ENCODE measurements at places on chromosomes 13 and 19.

GRCh38 chr19:2492870-2493269 is 16.9 kb downstream of the GADD45B start:
- DNase-seq = no peak

DNA sequence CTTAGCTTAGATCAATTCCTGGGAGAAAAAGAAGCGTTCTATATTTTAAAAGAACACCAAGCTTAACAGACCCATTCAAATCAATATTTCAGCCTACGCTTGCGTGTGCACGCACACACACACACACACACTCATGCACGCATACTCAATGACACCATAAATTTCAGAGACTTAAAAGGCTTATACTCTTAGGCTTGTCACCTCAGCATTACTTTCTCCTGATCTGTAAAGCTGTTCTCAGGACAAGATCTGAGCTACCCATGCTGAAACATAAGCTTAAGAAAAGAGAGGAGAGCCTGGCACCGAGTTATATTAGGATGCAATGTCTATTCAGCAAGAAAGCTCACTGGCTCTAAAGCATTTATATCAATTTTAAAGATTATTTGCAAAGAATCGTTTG is 368.5 kb downstream of the FGF14 start:
- DNase-seq = no peak

- DNase-seq = no peak
Observed at GRCh38 chr13:19957320-19958154, 990 bp upstream of the ZMYM2 start.

GRCh38 chr19:6068711-6069110 is 41.6 kb downstream of the RFX2 start:
- no peak for DNase-seq

DNA sequence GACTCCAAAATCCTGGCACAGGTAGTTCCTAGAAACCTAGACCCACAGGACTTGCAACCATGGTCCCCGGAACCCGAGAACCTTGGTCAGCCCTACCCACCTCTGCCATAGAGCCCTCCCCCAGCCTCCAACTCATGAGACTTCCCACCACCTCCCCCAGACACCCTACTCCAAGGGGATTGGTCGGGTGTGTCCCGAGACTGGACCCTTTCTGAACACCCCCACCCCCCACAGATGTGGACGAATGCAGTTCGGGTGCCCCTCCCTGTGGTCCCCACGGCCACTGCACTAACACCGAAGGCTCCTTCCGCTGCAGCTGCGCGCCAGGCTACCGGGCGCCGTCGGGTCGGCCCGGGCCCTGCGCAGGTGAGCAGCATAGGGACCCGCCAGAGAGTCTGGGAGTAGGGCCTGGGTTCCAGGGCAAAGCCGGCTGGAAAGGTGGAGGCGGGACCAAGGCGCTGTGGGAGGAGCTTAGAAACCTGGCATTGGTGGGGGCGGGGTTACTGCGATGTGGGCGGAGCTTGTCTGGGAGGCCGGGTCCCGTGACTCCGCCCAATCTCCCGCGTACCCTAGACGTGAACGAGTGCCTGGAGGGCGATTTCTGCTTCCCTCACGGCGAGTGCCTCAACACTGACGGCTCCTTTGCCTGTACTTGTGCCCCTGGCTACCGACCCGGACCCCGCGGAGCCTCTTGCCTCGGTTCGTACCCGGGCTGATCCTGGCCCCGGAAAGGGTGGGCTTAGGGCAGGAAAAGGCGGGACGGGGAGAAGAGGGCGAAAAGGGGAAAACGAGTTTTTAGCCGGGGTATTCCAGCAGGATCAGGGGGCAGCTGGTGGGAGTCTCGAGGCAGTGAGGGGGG is 11.9 kb downstream of the LTBP4 start:
- DNase-seq = no peak

GRCh38 chr19:2207991-2208860 is 27.9 kb downstream of the PLEKHJ1 start:
- DNase-seq = no peak

- no peak for DNase-seq
Observed at GRCh38 chr13:104634016-104634415, 1567.8 kb upstream of the SLC10A2 start.

GRCh38 chr13:61030445-61030844 is 385.2 kb downstream of the PCDH20 start:
- DNase-seq = no peak

DNA sequence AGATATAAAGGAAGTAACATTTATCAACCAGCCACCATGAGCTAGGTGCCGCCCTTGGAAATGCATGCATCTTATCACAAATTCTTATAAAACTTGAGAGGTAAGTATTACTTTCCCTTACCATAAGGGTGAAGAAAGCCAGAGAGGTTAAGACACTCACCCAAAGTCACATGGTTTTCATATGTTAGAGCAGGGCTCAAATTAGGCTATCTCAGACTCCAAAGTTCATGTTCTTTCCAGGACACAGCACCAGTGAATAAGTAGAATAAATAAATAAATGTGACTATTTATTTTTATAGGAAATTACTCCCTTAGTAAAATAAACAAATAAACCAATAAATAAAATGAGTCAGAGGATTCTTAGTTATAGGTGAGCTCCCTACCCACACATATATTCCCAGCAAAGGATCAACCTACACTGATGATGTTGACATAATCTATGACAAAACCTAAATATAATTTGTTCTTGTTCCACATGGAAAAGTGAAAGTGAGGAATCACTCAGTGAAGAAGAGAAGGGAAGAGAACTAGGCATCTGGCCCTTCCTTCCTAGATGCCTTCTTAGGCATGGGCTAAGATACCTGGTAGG is 27.2 kb downstream of the SPRY2 start:
- DNase-seq = no peak

- no peak for DNase-seq
Observed at GRCh38 chr19:9058905-9059667, 27.8 kb upstream of the OR1M1 start.

- no peak for DNase-seq
Observed at GRCh38 chr13:29422015-29422414, 173.5 kb downstream of the SLC7A1 start.

- no peak for DNase-seq
Observed at GRCh38 chr19:6693681-6694080, 23.7 kb upstream of the TNFSF14 start.

DNA sequence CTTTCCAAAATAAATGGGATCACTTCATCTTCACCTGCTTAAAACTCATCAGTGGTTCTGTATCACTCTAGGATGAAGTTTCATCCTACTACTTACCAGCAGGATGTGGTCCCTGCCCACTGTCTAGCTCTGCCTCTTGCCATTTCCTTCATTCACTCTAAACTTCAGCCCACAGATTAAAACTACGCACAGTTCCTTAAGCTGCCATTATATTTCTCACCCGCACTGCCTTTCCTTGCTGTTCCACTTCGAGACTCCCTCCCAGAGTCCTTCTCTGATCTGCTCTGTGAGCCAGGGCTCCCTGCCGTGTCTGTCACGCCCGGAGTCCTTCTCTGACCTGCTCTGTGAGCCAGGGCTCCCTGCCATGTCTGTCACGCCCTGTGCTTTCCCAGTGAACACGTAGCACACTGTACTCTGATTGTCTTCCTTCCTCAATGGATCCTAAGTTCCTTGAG is 52.0 kb upstream of the NPAS1 start:
- DNase-seq = no peak

GRCh38 chr13:52808842-52809219 is 39.6 kb downstream of the PCDH8 start:
- DNase-seq = no peak

GRCh38 chr19:1085676-1086442 is 9.3 kb downstream of the POLR2E start:
- no peak for DNase-seq

DNA sequence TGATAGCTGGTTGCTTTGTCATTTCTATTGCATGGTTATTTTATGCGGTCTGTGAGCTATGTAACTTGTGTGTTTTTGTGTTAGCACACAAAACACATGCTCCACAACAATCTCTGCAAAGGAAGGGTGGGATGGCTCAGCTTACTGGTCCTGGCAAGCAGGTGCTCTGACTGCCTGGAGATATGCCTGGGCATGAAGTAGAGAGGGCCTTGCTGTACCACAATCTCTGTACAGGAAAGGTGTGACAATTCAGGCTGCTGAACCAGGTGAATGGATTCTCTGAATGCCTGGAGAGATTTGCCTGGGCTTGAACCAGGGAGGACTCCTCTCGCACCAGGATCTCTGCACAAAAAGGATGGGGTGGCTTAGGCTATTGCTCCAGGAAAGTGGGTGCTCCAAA is 69.5 kb downstream of the STOML3 start:
- DNase-seq = no peak

- no peak for DNase-seq
Observed at GRCh38 chr13:106505732-106506131, 29.7 kb downstream of the EFNB2 start.

- DNase-seq = no peak
Observed at GRCh38 chr13:51614350-51614786, 30.1 kb downstream of the WDFY2 start.

- no peak for DNase-seq
Observed at GRCh38 chr19:1455002-1455335, 5.0 kb downstream of the APC2 start.

DNA sequence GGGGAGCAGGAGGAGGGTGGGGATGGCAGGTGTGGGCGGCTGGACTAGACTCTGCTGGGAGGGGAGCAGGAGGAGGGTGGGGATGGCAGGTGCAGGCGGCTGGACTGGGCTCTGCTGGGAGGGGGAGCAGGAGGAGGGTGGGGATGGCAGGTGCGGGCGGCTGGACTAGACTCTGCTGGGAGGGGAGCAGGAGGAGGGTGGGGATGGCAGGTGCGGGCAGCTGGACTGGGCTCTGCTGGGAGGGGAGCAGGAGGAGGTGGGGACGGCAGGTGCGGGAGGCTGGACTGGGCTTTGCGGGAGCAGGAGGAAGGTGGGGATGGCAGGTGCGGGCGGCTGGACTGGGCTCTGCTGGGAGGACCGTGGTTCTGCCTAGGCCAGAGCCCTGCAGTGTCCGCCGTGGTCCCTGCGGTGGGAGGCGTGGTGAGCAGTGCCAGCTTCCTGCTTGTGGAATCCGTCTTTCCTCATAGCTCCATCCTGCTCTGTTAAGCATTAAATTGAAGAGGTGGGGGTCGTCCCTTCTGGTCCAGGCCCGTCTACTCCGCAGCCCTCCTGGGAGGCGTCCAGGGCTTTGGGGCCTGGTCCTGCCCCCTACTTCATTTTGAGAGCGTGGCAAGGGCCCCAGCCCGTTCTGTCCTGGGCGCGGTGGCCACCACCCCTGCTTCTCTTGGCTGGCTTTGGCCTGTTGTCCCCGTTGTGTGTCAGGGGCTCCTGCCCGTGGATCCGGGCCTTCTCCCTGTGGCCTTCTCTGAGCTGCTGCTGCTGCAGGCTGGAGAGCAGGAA is 4.7 kb downstream of the SPPL2B start:
- DNase-seq = no peak

GRCh38 chr13:23381866-23382265 is 51.6 kb downstream of the SACS start:
- DNase-seq = no peak

- DNase-seq = no peak
Observed at GRCh38 chr13:109275852-109276251, 510.5 kb downstream of the IRS2 start.

- no peak for DNase-seq
Observed at GRCh38 chr13:94557684-94558235, 38.2 kb downstream of the TGDS start.

- DNase-seq = no peak
Observed at GRCh38 chr13:100610391-100611347, 22.1 kb upstream of the GGACT start.

GRCh38 chr13:40992678-40993518 is 26.2 kb downstream of the ELF1 start:
- no peak for DNase-seq

DNA sequence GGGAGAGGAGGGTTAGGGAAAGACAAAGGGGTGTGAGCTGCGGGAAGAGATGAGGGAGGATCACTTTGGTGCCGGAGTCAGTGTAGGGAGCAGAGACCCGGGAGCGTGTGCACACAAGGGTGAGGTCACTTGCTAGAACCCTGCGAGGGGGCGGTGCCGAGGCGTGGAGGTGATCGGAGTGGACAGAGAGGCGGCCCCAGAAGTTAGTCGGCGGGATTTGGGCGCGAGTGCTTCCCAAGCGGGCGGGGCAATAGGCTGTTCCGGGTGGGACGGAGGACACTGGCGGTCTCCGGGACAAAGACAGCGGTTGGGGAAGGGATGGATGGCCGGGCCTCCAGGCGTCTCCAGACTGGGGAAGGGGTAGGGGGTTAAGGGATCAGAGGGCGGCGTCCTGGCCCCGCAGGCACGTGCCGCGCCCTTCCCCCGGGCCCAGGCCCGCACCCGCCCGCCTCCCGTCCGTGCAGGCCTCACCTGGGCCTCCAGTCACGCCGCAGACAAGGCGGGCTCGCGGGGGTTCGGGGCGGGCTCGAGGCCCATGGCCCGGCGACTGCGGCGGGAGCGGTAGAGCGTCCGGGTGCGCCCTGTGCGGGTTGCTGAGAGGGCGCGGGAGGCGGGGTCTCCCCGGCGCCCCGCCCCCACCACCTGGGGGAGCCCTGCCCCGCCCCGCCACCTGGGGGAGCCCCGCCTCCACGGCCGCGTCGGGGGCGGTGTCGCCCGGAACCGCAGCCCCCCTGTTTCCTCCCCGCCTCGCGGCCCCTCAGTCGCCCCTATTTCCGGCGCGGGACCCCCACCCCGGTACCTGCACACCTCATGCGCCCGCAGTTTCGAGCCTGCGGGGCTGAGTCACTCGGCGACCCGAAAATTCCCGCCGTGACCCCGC is at the start of gene LPAR2:
Gene LPAR2 (minus strand): TSS at position 600 of the 880 bp plus-strand sequence. CDS start 945 bp downstream, outside the sequence.
- no peak for DNase-seq

DNA sequence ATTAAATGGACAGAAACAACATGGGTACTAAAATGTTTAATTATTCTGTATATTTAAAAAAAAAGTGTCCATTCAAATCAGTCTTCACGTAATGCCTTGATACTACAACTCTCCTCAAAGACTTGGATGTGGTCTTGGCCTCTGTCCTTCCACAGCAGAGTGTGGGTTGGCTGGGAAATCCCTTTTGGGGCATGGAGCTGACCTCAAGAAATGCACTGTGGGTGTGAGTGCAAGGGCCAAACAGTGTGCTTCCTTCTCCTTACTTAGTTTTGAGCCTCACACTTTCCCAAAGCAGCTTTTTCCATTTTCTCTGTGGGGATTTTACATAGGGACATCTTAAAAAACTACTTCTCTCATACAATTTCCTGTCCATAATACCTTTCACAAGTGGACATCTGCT is 607.4 kb downstream of the EFNB2 start:
- DNase-seq = no peak

DNA sequence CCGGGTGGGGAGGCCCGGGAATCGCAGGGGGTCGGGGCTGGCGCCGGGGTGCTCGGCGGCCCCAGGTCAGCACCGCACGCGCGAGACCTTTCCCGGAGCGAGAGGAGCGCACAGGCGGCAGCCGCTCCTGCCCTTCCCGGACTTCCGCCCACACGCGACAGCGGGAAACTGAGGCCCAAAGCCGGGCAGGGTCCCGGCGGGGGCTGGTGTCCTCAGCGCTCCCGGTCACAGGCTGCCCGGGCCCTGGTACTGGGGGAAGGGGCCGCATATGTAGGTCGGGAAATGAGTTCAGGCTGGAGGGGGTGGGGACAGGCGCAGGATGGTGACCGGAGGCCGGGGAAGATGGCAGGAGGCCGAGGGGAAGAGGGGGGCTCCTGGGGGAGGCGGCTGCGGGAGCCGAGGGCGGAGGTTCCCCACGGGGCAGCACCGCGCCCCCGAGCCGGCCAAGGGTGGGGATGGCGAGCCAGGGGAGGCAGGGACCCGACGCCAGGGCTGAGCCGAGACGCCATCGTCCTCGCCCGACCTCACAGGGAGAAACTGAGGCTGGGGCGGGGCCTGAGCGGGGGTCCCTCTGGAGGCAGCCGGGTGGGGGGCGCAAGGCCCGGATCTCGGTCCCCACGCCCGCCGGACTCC is 662 bp downstream of the CBARP start:
- no peak for DNase-seq

All from AG04449 (cell line).